Peyer's patch (tissue), 4 donors: ENCODE measurements at places on chromosomes 3 and 15. TPM values are rescaled to one million over a fixed set of nuclear protein-coding genes. Genes with fewer than 3 reads are reported as not detected.

The ANKUB1 gene
- total RNA-seq: not detected

The CACNA1D gene
- 109 TPM for total RNA-seq

- peak; percentile 10 for DNase-seq
Observed at GRCh38 chr3:14775563-14775962, 43.2 kb upstream of the FGD5 start.

The CPLX3 gene
- total RNA-seq: not detected

- no peak for DNase-seq
Observed at GRCh38 chr3:76470285-76470684, 569.6 kb upstream of the ROBO2 start.

The LCTL gene
- total RNA-seq: not detected

GRCh38 chr3:76753599-76753998 lies 286.3 kb upstream of the ROBO2 start:
- DNase-seq: no peak

GRCh38 chr3:178930116-178930515 lies 141.5 kb downstream of the ZMAT3 start:
- no peak for DNase-seq

The SLC22A13 gene
- total RNA-seq: 5.0 TPM

The CHRM5 gene
- total RNA-seq: not detected

DNA sequence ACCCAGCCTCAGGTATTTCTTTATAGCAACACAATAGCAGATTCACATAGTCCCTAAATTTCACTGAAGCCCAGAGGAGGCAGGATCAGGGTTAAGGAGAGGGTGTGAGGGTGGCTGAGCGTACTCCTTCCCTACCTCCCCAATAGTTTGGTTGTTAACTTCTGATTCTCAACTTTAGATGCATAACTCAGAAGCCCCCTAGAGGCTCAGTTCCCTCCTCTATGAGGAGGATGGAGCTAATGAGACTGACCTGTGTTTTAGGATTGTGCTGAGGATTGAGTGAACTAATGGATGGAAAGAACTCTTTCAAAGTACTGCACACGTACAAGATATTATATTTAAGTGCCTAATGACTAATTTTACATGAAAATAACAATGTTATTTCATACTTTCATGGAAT lies 249.3 kb upstream of the SOX14 start:
- DNase-seq: no peak

DNA sequence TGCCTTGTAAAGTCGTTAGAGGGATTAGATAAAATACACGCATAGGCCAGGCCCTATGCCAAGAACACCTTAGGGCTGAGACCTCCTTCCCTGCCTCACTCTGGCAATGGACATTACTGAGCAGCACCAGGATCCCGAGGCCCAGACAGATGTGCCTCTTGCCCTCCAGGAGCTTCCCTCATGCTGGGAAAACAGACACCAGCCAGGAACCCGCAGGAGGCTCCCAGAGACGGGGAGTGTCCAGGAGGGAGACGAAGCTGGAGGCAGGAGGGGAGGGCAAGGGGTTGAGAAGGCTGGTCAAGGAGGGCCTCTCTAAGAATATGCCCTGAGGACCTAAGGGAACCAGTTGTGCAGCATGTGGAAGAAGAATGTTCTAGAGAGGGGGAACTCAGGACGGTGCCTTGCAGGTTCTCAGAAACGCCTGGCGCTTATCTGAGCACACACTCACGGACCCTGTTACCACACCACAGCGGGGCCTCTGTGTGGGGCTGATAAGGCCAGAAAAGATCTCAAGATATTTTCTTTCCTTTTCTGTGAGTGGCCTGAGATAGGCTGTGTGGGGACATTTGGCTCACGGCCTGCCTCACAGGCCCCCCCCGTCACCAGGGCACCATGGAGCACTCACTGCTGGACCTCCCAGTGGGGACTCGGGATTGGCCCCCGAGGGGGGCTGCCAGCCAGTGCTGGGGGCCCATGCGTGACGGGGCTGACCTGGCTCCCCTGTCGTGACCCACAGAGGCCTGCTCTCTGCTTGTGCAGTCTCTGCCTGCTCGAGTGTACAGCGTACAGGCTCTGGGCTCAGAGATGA lies 22.0 kb upstream of the CYP11A1 start:
- DNase-seq: no peak

DNA sequence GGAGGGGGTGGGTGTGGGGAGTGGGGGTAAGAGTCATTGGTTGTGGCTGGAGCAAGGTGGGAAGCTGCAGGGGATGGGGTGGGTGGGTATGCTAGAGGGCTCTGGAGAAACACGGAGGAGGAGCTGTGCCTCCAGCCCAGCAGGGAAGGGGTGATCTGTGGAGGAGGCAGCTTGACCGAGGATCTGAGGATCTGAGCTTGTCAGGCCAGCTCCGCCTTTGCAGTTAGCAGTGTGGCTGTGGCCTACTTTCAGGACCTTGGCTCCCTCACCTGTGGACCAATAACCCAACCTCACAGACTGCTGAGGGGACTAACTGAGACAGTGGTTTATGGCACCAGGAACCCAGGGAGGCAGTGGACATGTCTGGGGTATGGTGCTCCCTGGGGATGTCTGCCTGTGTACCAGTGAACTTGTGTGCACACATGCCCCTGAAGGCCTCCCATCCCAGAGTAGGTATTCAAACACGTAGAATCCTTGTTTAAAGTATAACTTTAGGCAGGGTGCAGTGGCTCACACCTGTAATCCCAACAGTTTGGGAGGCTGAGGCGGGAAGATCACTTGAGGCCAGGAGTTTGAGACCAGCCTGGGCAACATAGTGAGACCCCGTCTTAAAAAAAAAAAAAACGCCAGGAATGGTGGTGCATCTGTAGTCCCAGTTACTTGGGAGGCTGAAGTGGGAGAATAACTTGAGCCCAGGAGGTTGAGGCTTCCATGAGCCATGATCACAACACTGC lies 52.5 kb upstream of the LINGO1 start:
- DNase-seq: no peak
